GM23248 (cell line): ENCODE measurements at places on chromosomes 3 and 15. TPM values are rescaled to one million over a fixed set of nuclear protein-coding genes. Genes with fewer than 3 reads are reported as not detected.

- no peaks in the 10 kb centered on the region for H3K4me1 ChIP-seq
- H3K4me3 ChIP-seq: no peak overlapping the region
- H3K36me3 ChIP-seq: no peaks in the 10 kb centered on the region
- no peaks in the 10 kb centered on the region for H3K27me3 ChIP-seq
- DNase-seq: no peak
- H3K27ac ChIP-seq: no peak overlapping the region
Observed at GRCh38 chr15:54304321-54304720, 326.1 kb downstream of the UNC13C start.

Gene SIDT1
- total RNA-seq: not detected in 2 replicates

- H3K36me3 ChIP-seq: no peaks in the 10 kb centered on the region; the same call in 1 of the 2 replicates
- H3K4me1 ChIP-seq: peaks cover 8% of the 10 kb centered on the region
Observed at GRCh38 chr3:48187579-48188265, 495 bp downstream of the CDC25A start.

- no peaks in the 10 kb centered on the region for H3K4me1 ChIP-seq
- no peak overlapping the region for H3K27ac ChIP-seq
- no peaks in the 10 kb centered on the region for H3K36me3 ChIP-seq
- no peaks in the 10 kb centered on the region for H3K27me3 ChIP-seq
- no peak for DNase-seq
- H3K4me3 ChIP-seq: no peak overlapping the region
Observed at GRCh38 chr3:126889276-126890201, 93.4 kb upstream of the PLXNA1 start.

DNA sequence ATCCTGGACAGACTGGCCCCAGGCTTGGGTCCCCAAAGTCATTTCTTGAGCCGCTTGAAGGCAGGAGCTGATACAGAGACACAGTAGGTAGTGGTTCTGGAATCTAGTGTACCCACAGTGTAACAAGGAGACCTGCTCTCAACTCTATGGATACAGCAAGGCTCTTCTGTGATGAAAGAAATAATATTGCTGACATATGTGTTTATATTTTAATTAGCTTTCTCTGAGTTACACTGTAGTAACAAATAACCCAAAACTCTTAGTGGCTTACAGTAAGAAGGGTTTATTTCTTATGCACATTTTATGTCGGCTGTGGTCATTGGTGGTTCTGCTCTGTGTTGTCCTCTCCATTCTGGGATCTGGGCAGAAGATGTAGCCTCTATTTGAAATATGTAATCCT, 45.5 kb downstream of the CHST14 start:
- no peaks in the 10 kb centered on the region for H3K4me1 ChIP-seq
- DNase-seq: no peak
- no peaks in the 10 kb centered on the region for H3K36me3 ChIP-seq

Gene ULK3
- 29.1 and 30.3 TPM in 2 replicates for total RNA-seq

DNA sequence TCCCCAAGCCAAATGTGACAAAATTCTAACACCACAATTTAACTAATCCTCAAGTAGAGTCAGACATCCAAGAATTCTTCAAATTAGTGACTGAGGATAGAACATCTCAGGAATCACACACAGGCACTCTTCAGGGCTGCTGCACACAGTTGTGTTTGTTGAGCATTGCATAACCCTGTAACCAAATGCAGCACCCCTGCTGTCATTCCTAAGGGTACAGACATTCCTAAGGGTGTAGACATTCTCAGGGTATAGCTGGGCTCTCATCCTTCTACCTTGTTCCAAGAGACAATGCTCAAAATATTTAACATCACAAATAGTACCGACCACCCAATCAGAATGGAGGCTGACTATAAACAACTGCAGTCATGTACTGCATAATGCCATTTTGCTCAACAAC, 107.1 kb upstream of the UBE2E2 start:
- DNase-seq: no peak
- no peak overlapping the region for H3K27ac ChIP-seq
- H3K4me3 ChIP-seq: no peak overlapping the region
- H3K4me1 ChIP-seq: no peaks in the 10 kb centered on the region
- peaks cover 7% of the 10 kb centered on the region for H3K27me3 ChIP-seq

DNA sequence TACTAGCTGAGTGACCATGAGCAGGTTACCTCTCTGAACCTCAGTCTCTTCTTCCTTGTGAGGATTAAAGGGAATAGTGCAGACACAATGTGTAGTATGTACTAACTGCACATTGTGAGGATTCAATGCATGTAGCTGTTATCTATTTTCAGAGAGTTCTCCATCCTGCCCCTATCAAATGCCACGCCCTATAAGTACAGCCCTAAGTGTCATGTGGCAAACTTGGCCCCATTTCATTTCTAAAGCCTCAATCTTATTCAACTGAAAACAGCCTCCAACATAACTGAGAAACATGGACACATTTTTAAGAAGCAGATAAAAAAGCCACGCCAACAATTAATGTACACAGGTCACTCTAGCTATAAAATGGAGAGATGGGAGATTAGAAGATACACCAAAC, 220.0 kb downstream of the TBL1XR1 start:
- H3K27ac ChIP-seq: no peak overlapping the region
- H3K4me1 ChIP-seq: no peaks in the 10 kb centered on the region
- no peak for DNase-seq
- H3K4me3 ChIP-seq: no peak overlapping the region

Gene LRIG1
- 6.5 and 10.0 TPM in 2 replicates for total RNA-seq

Gene SERPINI2
- not detected in 2 replicates for total RNA-seq

GRCh38 chr3:107854733-107855132, 236.1 kb downstream of the CD47 start:
- DNase-seq: no peak
- no peaks in the 10 kb centered on the region for H3K27me3 ChIP-seq
- H3K4me3 ChIP-seq: no peak overlapping the region
- no peaks in the 10 kb centered on the region for H3K36me3 ChIP-seq

Gene NEK10
- 7.6 and 9.5 TPM in 2 replicates for total RNA-seq

GRCh38 chr3:169171739-169172138, 491.8 kb downstream of the MECOM start:
- peaks cover 9% of the 10 kb centered on the region; the same call in 1 of the 2 replicates for H3K4me1 ChIP-seq
- peak; percentile 72 for DNase-seq
- H3K27me3 ChIP-seq: no peaks in the 10 kb centered on the region
- H3K36me3 ChIP-seq: no peaks in the 10 kb centered on the region
- no peak overlapping the region for H3K4me3 ChIP-seq

DNA sequence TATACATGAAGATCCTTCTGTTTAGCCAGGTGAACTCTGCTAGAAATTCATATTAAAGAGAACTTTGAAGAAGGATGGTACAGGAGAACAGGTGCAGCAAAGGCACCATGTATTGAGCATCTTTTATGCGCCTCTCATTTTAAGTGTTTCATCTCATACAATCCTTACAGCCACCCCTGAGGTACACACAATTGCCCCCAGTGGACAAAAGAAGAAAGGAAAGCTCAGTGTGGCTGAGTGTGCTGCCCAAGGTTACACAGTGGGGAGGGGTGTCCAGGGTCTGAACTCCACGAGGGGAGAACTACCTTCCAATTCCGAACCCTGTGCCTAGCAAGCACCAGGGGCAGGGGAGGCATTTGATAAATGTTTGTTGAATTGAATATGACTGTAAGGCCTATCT, 98.6 kb downstream of the MECOM start:
- DNase-seq: no peak
- peaks cover 4% of the 10 kb centered on the region for H3K27me3 ChIP-seq
- H3K4me1 ChIP-seq: no peaks in the 10 kb centered on the region
- no peaks in the 10 kb centered on the region for H3K36me3 ChIP-seq

DNA sequence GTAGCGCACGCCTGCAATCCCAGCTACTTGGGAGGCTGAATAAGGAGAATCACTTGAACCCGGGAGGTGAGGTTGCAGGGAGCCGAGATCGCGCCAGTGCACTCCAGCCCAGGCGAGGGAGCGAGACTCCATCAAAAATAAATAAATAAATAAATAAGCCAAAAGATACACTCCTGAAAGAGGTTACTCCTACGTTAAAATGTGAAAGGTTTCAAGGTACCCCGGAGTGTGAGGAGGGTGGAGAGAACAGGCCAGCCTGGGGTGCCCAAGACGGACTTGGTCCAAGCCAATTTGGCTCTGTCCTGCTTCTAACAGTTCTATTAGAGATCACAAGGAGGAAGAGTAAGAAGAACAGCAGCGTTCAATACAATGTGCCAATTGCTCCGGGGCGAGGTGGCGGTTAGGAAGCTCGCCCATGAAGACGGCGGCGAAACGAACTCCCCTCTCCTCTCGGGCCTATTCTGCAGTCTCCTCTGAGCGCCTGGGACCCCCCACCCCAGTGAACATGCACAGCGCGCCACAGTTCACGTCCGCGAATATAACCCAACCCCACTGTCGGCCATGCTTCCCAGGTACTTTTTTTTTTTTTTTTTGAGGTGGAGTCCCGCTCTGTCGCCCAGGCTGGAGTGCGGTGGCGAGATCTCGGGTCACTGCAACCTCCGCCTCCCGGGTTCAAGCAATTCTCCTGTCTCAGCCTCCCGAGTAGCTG, 942 bp downstream of the ELP6 start:
- H3K36me3 ChIP-seq: peaks cover 3% of the 10 kb centered on the region; the same call in 1 of the 2 replicates
- H3K27ac ChIP-seq: peak overlapping the region; percentile 79
- H3K27me3 ChIP-seq: no peaks in the 10 kb centered on the region
- DNase-seq: peak; percentile 63
- H3K4me1 ChIP-seq: no peaks in the 10 kb centered on the region; the same call in 1 of the 2 replicates

Gene GABRR3
- total RNA-seq: not detected in 2 replicates

- no peak overlapping the region for H3K27ac ChIP-seq
- peaks cover 5% of the 10 kb centered on the region for H3K4me1 ChIP-seq
- peaks cover 55% of the 10 kb centered on the region for H3K27me3 ChIP-seq
Observed at GRCh38 chr3:23193831-23194230, 9.3 kb upstream of the UBE2E2 start.

GRCh38 chr15:99002226-99002625, 5.4 kb downstream of the PGPEP1L start:
- H3K4me1 ChIP-seq: no peaks in the 10 kb centered on the region

DNA sequence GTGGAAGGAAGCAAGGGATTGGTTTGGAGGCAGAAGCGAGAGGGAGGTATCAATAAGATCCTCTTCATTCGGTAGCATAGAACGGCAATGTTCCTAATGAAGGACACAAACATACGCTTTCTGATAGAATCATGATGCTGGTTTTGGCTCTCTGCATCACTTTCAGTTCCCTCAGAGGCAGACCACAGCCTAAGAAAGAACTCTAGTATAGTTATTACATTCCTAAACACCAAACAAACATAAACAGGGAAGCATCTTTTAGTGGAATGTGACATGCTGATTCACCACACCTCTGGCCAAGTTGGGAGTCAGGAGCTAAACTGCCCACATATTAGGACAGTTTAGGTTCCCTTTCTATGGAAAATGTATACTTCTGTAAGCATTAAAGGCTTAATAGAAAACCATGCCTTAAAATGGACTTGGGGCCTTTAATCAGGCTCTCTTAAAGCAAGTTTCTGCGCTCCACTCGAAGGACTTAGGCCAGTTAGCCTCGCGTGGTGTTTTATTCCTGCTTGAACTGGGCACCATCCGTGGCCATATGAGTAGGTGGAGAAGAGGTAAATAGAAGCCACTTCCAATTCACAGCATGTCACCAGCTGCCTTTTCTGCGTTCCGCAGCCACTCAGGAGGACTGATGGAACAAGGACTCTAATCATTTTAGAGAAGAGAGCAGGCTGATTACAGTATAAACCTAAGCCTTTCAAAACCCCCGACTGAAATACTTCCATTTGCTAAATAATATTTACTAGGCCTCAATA, 53.7 kb downstream of the CD47 start:
- H3K36me3 ChIP-seq: no peaks in the 10 kb centered on the region
- H3K4me3 ChIP-seq: no peak overlapping the region
- peaks cover 11% of the 10 kb centered on the region for H3K4me1 ChIP-seq

DNA sequence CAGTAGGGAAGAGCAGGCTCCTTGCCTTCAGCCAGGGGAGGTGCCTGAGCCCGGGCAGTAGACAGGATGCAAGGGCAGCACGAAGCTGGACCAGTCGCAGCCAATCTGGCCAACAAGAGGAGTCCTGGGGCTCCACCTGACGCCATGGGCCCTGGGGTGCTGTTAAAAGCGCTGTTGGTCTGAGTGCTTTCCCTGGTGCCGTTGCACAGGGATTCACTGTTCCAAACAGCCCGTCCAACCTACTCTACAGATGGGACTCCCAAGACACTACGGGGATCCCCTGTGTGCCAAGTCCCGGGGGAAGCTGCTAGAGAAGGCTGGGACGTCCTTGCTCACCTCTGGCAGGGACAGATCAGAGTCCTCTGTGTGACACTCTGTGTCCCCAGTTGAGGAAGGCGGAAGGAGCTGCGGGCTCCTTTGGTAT, 632 bp downstream of the CTSH start:
- DNase-seq: no peak
- no peaks in the 10 kb centered on the region for H3K4me1 ChIP-seq
- no peak overlapping the region; the same call in 1 of the 2 replicates for H3K4me3 ChIP-seq
- H3K36me3 ChIP-seq: no peaks in the 10 kb centered on the region
- H3K27me3 ChIP-seq: peaks cover 38% of the 10 kb centered on the region; the same call in 1 of the 2 replicates
